Nephron progenitor cell (in vitro differentiated cells): ENCODE measurements at places on chromosomes 3 and 15.

DNA sequence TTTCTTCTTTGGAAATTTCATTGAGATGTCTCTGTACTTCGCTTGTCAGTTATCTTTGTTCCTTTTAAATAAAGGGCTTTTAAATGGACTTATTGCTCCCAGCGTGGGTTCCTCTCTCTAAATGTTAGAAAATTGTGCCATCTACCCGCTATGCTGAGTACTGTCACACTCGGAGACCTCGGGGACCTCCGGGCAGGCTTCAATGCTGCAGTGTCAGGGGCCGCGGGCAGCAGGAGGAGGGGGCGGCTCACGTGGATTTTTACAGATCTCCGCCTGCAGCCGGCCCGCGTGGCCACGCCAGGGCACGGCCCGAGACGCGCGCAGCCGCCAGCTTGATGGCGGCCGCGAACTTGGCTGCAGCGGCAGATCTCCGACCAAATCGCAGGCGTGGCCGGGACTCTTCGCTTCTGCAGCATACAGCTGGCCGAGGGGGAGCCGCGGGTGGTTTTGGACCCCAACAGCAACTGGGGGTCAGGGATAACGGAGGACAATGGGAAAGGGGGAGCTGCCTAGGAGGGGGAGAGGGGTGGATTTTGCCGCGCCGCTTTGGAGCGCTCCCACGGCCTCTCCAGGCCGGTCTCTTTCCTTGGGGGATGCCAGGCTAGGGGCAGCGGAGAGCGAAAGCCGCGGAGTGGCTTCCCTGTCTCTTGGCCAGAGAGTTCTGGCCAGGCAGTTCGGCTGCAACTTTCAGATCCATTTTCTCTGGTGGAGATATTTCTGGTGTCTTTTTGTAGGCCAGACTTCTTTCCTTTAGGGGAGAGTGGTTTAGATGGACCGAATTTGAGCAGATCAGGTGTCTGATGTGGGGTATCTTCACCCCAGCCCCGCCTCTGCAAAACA lies 15.3 kb downstream of the NR2F2 start:
- DNase-seq, result peak; percentile 74

DNA sequence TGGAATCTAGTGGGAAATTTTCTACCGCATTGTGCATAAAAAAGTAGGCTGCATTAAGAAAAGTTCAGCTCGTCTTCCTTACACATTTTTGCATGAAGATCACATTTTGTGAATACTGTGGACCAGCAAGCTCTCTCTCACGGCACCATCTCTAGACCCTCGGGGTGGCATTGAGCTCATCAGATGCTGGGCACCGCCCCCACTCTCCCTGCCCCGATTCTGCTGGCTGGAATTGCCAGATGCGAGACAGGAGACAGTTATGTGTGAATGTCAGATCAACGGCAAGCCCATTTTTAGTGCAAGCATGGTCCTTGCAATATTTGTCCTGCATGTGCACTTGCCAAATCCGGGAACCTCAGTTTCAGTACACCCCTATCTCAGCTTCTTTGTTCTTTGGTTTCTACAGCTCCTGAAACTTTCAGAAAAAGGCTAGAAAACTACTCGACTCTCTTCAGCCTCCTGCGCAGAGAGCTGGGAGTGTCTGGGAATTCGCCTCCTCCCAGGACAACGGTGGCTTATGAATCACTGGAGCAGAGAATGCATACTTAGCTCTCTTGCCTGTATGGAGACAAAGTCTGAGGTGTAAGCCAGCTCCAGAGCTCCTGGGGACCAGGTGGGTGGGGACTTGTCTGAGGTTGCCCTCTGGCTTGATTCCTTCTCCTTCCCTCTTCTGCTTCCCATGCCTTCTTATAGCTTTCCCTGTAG lies 285.2 kb upstream of the ATP10A start:
- no peak for DNase-seq

DNA sequence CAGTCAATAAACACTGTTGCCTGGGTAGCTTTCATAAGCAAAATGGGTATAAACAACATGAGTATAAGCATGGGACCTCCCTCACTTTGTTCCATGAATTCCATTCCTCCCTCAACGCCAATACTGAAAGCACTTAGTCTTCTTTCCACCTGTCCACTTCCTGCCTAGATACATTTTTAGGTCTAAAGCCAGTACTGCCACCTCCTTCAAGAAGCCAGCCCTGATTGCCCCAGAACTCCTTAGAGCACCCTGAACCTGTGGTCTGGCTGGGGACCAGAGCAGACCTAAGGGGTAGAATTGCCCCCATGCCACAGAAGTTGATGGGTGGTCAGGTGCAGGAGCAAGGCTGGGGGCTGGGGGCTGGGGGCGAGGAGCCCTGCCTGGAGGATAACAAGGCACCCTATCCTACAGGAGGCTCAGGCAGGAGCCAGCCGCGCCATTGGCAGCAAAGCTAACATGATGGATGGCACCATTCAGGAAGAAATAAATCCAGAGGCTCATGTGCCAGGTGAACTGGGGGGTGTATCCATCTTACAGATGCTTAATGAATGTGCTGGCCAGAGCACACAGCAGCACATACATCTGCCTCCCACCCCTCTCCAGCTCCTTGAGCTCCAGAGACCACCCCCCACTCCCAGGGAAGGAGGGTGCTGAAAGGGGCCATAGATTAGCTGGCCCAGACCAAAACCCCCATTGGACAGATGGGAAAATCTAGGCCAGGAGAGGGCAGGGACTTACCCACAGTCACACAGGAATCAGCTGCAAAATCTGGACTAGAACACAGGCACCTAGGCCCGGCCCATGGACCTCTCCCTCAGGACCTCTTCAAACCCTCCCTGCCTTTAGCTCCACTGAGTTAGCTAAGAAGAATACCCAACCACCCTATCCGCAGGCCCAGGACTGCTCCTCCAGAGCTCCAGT lies 113.8 kb upstream of the LINGO1 start:
- DNase-seq, result no peak

- no peak for DNase-seq
Measured at GRCh38 chr3:171980578-171981270, 58.7 kb upstream of the FNDC3B start.

- DNase-seq, result no peak
Measured at GRCh38 chr15:43187544-43188155, 2.4 kb downstream of the CCNDBP1 start.

DNA sequence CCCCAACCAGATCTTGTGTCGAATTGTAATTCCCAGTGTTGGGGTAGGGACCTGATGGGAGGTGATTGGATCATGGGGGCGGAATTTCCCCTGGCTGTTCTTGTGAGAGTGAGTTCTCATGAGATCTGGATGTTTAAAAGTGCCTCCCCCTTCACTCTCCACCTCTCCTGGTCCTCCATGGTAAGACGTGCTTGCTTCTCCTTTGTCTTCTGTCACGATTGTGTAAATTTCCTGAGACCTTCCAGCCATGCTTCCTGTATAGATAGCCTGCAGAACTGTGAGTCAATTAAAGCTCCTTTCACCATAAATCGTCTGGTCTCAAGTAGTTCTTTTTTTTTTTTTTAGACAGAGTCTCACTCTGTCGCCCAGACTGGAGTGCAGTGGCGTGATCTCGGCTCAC lies 42.3 kb downstream of the NR1D2 start:
- no peak for DNase-seq

DNA sequence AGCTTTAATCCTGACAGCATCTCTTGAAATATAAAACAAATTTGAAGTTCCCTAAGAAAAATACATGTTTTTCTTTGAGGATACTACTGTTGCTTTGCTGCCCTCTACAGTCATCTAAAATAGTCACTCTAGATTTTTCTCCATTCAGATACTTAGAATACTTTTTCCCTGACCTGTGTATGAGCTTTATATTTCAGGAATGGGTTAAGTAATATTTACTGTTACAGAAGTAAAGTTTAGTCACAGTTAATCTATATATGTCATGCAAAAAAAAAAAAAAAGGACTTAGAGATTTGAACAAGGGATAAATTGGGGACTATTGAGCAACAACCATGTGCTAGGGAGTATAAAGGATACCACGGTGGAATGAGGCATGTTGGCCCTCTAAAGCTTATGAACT lies 8.8 kb downstream of the NECTIN3 start:
- no peak for DNase-seq

DNA sequence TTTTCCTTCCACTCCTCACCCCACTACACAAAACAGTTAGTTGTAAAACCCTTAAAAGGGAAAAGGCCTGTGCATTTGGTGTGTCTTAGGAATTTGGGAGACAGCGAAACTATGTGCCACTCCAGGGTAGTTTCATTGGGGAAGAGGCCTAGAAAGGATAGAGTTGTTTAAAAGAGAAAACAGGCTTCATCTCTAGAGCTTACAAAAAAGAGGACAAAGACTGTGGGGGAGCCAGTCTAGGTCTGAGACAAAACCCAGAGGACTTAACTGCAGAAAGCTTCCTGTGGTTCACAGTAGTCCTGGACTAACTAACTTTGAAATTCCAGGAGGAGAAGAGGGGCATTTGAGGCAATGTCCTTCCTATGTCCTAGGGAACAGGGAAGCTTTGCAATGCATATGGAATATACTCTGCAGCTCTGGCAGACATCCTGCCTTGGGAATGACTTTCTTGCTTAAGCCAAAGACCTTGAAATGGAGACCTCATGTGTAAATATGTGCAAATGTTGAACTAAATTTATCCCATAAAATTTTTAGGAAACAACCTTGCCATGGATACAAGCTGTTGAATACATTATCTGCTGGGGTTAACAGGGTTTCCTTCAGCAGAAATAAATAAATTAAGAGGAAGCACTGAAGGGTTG lies 159.4 kb downstream of the LSAMP start:
- no peak for DNase-seq

- DNase-seq, result no peak
Measured at GRCh38 chr15:60255390-60255789, 142.4 kb downstream of the ANXA2 start.

GRCh38 chr15:49286649-49287404 lies 116.8 kb downstream of the GALK2 start:
- no peak for DNase-seq

GRCh38 chr3:88003115-88003755 lies 55.6 kb downstream of the CGGBP1 start:
- peak; percentile 13 for DNase-seq

- DNase-seq, result no peak
Measured at GRCh38 chr15:82051664-82052063, 5.8 kb upstream of the MEX3B start.

DNA sequence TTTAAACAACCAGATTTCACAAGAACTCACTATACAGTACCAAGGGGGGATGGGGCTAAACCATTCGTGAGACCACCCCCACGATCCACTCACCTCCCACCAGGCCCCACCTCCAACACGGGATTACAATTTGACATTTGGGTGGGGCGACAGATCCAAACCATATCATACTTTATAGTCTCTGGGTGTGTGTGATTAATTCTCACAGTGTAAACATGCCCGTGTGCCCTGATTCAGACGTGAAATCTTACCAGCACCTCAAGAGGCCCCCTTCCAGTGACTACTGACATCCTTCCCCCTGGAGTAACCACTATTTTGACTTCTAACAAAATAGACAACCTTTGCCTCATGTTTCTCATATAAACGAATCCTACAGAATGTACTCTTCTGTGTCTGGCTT lies 5.0 kb upstream of the PDIA5 start:
- no peak for DNase-seq

GRCh38 chr15:31503758-31504461 lies 177.3 kb downstream of the KLF13 start:
- DNase-seq, result no peak

DNA sequence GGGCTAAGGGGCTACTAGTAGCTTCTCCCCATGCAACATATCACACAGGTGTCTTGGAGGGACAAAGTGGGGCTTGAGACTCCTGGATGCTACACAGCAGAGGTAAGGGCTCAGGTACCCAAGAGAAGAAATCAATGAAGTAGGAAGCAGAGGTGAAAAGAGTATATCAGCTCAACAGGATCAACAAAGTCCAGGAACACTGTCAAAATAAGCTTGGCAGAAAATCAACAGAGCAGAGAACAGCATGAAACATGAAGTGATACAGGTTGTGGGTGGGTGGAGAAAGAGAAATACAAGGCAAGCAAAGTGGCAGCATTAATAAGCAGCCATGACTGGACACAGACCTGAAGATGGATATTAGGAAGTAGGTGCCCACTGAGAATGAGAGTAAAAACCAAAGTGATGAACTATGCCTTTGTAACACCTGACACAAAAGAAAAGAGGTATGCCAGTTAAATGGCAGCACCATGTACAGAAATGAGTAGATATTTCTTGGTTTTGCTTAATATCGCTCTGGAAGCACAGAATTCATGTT lies 637.4 kb downstream of the FHIT start:
- no peak for DNase-seq

DNA sequence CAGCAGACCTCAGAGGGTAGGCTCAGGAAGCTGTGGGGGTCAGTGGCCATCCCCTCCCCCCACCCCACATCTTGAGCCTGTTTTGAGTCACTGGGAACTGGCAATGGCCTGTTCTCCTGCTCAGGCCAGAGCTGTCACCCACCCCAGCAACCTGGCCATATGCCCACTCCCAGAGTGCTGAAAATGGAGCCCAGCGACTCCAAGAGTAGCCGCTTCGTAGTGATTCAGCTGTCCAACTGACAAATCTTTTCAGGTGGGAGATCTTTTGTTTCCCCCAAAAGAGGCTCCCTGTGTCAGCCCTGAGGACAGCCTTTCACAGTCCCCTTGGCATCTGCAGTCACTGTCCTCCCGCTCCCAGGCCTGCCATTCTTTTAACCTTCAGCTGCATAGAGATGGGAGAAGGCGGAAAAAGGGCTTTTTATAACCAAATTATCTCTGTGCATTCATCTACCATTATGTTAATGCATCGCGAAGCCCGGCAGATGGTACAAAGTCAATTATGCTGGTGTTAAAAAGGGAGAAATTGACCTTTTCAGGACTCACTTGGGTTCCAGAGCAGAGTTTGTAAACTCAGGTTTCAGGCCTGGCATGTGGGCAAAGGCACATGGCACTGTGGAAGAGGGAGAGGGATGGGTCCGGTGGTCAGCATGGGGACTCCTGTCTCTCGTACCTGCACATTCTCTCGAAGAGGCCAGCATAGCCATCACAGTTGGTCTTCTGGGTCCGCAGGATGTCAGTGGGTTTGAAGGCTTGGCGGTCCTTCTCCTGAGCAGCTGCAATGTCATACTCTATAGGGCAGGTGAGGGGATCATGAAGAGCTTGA lies 32.1 kb downstream of the KY start:
- no peak for DNase-seq

GRCh38 chr3:125675791-125676190 lies 80.5 kb upstream of the OSBPL11 start:
- DNase-seq, result no peak

DNA sequence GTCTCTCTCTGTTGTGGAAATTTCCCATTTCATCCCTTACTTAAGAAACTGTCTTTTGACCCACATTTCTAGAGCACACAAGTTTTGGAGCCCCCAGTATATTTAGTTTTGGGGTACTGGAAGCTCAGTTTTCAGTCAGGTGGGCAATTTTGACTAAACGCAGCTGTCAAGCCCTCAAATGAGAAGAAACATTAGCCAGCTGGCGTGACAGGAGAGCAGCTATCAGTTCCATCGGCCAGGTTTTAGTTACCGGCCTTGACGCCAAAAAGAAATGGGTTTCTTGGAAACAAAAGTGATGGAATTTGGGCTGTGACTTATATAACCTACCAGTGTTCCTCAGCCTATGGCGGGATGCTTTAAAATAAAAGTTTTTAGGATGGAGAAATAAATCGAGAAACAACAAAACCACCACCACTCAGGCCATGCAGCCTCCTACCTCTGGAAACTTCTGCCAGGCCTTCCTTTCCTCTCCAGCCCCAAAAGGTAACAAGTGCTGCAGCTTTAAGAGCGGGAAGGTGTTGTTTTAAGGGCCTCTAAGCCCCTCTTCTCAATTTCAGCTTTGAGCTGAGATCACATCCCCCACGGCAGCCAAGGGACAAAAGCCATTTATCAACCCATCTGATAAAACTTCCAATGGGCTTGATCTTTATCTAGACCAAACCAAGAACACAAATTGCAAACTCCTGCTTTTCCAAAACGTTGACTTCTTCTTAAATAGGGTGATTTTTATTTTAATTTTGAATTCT lies 18.3 kb downstream of the RGMA start:
- DNase-seq, result no peak
